ENCODE measurements at places on chromosomes 3 and 15. TPM values are rescaled to one million over a fixed set of nuclear protein-coding genes. Genes with fewer than 3 reads are reported as not detected.

GRCh38 chr3:126523745-126524428 is at the start of gene CHST13:
CHST13 (plus strand) TSS chr3:126524155; CDS start chr3:126524333, 178 bp downstream.
- H3K36me3 ChIP-seq: no peaks in the 10 kb centered on the region
- H3K27me3 ChIP-seq: peaks cover 15% of the 10 kb centered on the region
- H3K4me1 ChIP-seq: no peaks in the 10 kb centered on the region
- H3K27ac ChIP-seq: no peak within 1 kb of the TSS

DNA sequence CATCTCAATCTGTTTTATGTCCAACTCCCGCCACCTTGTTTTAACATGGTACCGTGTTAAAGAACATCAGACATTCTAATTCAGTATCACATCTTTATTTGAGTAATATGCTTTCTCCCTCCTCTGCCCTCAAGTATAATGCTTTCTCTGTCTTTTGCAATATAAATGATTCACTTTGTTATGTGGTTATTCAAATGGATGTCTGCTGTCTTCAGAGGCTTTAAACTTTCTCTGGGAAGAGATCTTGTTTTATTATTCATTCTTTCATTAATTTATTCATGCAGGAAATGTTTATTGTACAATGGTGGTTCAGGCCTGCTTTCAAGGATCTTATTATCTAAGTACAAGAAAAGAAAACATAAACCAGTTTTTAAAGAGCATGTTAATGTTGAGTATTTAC is 57.1 kb downstream of the RAP2B start:
- H3K27me3 ChIP-seq: no peaks in the 10 kb centered on the region
- no peaks in the 10 kb centered on the region for H3K36me3 ChIP-seq
- no peak for DNase-seq
- H3K27ac ChIP-seq: no peak overlapping the region

GRCh38 chr15:88695101-88695500 is 56.3 kb downstream of the ISG20 start:
- no peaks in the 10 kb centered on the region for H3K4me1 ChIP-seq
- no peak overlapping the region for H3K27ac ChIP-seq
- H3K27me3 ChIP-seq: peaks cover 9% of the 10 kb centered on the region

GRCh38 chr15:23420806-23421575 is 26.1 kb downstream of the GOLGA6L2 start:
- no peak overlapping the region for H3K27ac ChIP-seq
- H3K4me1 ChIP-seq: no peaks in the 10 kb centered on the region
- no peak overlapping the region for H3K4me3 ChIP-seq

GRCh38 chr3:193640165-193640715 is 47.2 kb downstream of the OPA1 start:
- peaks cover 28% of the 10 kb centered on the region for H3K36me3 ChIP-seq
- H3K4me1 ChIP-seq: no peaks in the 10 kb centered on the region
- H3K4me3 ChIP-seq: no peak overlapping the region
- H3K27ac ChIP-seq: no peak overlapping the region

DNA sequence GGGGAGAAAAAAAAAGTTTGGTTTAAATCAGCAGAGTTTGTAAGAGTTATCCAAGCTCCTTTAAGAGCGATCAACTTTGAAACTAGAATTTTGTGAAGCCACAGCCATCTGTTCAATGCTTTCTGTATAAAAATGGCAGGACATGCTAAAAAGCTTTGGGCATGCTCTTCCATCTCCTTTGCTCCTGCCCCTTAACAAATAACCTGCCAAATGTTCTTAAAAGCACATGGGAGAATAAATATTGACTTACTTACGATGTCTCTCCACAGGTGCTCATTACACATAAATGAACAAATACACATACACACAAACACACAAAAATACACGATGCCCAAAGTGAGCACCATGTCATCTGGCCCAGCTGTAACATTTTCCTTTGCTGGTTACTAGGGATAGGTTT is 211.8 kb upstream of the DPH6 start:
- H3K27ac ChIP-seq: no peak overlapping the region
- no peak for DNase-seq
- H3K27me3 ChIP-seq: peaks cover 7% of the 10 kb centered on the region
- no peaks in the 10 kb centered on the region for H3K36me3 ChIP-seq
- H3K4me3 ChIP-seq: no peak overlapping the region
- no peaks in the 10 kb centered on the region for H3K4me1 ChIP-seq

GRCh38 chr15:32909431-32909830 is 191.6 kb downstream of the GREM1 start:
- H3K36me3 ChIP-seq: no peaks in the 10 kb centered on the region
- no peaks in the 10 kb centered on the region for H3K4me1 ChIP-seq
- no peak for DNase-seq
- H3K27ac ChIP-seq: no peak overlapping the region
- no peak overlapping the region for H3K4me3 ChIP-seq

DNA sequence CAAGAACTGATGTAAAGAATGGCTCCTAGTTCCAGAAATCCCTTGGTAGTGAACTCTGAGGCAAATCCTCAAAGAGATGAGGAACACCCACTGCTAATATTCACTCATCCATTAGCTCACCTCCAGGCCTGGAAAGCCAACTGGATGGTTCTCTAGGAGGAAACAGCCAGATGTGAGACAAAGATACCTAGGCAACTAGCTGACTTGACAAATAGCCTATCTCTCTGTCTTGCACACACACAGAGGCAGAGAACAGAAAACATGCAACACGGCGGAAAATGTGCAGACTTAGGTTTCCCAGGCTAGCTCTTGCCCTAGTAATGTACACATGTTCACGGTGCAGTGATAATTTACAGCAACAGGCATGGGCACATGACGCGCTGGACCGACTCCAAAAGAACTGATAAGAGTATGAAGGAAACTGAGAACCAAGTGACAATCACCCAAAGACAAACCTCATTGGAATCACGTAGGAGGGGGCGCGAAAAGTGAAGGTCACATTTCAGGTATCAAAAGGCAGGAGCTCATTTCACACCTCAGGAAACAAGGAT is 318.1 kb downstream of the FOXP1 start:
- H3K4me1 ChIP-seq: peaks cover 47% of the 10 kb centered on the region
- H3K27me3 ChIP-seq: no peaks in the 10 kb centered on the region
- peak; percentile 20 for DNase-seq
- H3K36me3 ChIP-seq: peaks cover 15% of the 10 kb centered on the region

PGBD4 gene
- 2.0 TPM for total RNA-seq

PLIN1 gene
- total RNA-seq: 0.17 TPM

GOLGA8M gene
- not detected for total RNA-seq

SAMD7 gene
- total RNA-seq: not detected

SH3BP5 gene
- 33.6 TPM for total RNA-seq

DNA sequence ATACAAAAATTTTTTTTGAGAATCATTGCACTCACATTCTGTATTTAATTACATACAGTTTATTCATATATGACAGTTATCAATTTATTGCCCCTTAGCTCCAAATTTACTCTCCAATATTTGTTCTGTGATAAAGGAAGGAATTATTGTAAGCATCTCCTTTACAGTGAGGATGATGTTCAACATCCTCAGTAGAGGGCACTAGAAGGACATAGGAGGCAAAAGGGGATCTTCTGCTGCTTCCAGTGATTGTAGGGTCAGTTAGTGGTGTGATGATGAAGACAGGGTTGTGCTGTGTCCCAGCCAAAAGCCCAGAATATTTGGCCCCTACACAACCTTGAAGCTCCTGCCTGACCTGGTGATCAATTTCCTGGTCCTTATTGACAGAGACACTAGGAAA is 89.9 kb upstream of the DCBLD2 start:
- H3K4me3 ChIP-seq: no peak overlapping the region
- H3K36me3 ChIP-seq: no peaks in the 10 kb centered on the region
- no peaks in the 10 kb centered on the region for H3K27me3 ChIP-seq
- no peaks in the 10 kb centered on the region for H3K4me1 ChIP-seq
- no peak for DNase-seq
- H3K27ac ChIP-seq: no peak overlapping the region

DGKG gene
- 0.39 TPM for total RNA-seq

TUSC7 gene
- total RNA-seq: not detected

CHL1 gene
- not detected for total RNA-seq

NMD3 gene
- 65.8 TPM for total RNA-seq

- H3K27me3 ChIP-seq: no peaks in the 10 kb centered on the region
- H3K4me1 ChIP-seq: peaks cover 83% of the 10 kb centered on the region
- H3K27ac ChIP-seq: no peak overlapping the region
- H3K4me3 ChIP-seq: no peak overlapping the region
- H3K36me3 ChIP-seq: peaks cover 8% of the 10 kb centered on the region
Measured at GRCh38 chr3:71458895-71459294, 124.6 kb downstream of the FOXP1 start.

DNA sequence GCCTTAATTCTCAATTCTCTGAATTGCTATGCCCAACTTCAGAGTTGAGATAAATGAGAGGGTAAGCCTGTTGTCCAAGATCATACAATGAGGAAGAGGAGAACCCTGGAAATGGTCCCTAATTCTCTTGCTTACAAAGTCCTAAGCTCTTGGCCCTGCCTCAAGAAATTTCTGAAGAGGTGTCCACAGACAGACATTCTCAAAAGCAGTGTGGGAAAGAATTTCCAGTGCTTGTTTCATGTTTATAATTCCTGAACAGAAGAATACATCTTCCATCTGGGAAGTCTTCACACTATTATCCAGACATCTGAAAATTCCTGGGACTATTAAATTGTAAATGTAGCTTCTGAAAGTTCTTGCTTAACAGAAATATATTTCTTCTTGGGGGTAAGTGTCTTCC is 166.8 kb upstream of the LRTM1 start:
- H3K4me1 ChIP-seq: no peaks in the 10 kb centered on the region
- H3K4me3 ChIP-seq: no peak overlapping the region
- no peaks in the 10 kb centered on the region for H3K27me3 ChIP-seq
- no peak for DNase-seq
- no peaks in the 10 kb centered on the region for H3K36me3 ChIP-seq
- H3K27ac ChIP-seq: no peak overlapping the region

DNA sequence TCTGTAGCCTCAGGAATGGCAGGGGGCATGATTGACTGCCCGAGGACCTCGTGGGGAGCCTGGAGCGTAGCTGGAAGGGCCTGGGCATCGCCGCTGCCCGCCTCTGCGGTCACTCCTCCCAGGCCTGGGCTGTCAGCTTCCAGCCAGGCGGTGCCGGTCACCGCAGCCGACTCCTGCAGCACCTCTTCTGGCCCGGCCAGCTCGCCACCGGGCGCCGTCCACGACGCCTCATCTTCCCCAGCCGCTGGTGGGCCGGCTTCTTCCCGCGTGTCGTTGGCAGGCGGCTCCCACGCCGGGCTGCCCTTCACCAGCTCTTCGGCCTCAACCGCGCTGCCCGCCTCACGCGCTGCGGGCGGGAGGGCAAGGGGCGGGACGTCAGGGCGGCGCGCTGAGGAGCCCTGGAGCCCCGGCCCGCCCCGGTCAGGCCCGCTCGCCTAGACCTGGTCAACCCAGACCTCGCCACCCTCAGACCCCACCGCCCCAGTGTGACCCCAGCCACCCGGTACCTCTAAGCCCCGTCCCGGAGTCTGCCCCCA is 1.0 kb downstream of the CSPG5 start:
- no peaks in the 10 kb centered on the region for H3K36me3 ChIP-seq
- no peaks in the 10 kb centered on the region for H3K4me1 ChIP-seq
- no peak overlapping the region for H3K27ac ChIP-seq
- H3K4me3 ChIP-seq: peak overlapping the region; percentile 54
- no peak for DNase-seq

GRCh38 chr3:197224034-197224444 is 74.4 kb downstream of the DLG1 start:
- H3K27me3 ChIP-seq: no peaks in the 10 kb centered on the region
- no peaks in the 10 kb centered on the region for H3K36me3 ChIP-seq
- H3K4me1 ChIP-seq: peaks cover 30% of the 10 kb centered on the region

DNA sequence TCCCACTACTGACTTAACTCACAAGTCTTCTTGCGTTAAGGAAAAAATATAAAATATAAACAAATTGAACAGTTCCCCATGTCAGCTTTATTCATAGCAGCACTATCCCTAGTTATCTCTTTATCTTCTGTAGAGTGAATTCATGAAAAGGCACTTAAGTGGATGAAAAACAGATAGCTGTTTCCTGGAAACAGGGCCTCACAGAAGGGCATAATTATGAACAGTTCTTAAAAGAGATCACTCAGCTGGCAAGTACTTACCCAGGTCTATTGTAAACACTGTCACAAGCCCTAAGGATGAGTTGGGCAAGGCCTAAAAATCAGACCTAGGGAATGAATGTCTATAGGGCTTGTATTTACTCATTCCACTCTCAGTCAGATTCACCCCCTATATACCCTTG is 10.7 kb downstream of the MB21D2 start:
- H3K4me1 ChIP-seq: peaks cover 37% of the 10 kb centered on the region
- no peak overlapping the region for H3K4me3 ChIP-seq
- H3K36me3 ChIP-seq: peaks cover 7% of the 10 kb centered on the region
- peaks cover 2% of the 10 kb centered on the region for H3K27me3 ChIP-seq
- no peak for DNase-seq

UBAP1L gene
- total RNA-seq: 2.1 TPM

DNA sequence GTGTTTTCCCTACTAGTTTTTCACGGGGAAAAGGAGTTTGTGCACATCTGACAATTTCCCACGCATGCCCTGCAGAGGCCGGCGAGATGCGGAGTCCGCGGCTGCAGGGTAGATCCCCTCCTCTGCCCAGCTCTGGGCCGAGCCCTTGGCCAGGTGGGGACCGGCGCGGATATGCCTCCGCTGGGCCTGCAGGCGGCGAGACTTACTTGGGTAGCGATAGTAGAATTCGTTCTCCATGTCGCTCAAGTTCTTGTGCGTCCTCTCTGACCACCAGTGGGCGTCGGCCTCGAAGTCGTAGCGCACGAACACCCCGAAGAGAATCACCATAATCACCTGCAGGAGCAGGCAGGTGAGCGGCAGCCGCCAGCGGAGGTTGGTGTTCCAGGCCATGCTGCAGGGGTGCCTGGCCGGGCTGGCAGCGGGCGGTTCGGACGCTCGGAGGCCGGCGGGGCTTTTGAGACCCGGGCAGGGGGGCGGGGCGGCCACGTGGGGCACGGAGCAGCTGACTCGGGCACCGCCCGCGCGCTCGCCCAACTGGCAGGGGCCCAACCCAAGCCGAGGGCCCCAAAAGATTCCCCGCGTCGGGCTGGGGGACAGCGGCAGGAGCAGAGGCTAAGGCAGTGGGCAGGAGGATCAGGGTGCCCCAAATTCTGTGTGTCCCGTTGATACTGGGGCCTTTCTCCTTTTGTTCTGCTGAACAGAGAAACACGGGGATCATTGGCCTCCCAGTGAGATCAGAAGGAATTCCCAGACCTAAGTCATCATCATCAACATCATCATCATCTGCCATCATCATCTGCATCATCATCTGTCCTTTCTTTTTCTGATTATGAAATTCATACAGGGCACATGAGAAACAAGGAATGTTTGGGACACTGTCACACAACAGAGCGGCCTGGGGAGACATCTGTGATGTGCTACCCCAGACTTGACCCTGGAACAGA is at the start of gene RHCG:
Gene RHCG (minus strand): TSS at position 429 of the 944 bp plus-strand sequence. CDS start 39 bp downstream, at position 390.
- H3K36me3 ChIP-seq: no peaks in the 10 kb centered on the region
- H3K4me3 ChIP-seq: no peak within 1 kb of the TSS
- peaks cover 60% of the 10 kb centered on the region for H3K27me3 ChIP-seq

DNA sequence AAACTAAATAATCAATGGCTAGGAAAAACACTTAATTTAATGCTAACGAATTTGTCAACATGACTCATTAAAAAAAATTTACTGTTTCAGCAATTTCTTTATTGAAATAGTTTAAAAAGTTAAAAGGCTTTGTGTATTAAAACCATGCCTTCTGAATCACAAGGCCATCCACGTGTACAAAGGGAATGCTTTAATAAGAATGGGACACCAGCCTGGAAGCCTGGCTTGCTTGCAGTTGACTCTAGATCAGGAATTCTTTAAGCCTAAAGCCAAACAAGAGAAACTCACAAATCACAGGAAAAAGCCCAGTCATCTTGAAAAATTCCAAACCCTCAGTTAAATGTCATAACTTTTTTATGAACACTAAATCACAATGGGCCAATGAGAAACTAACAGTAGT is 137.6 kb downstream of the PEAK1 start:
- H3K27ac ChIP-seq: no peak overlapping the region
- H3K27me3 ChIP-seq: no peaks in the 10 kb centered on the region
- H3K4me1 ChIP-seq: no peaks in the 10 kb centered on the region
- H3K36me3 ChIP-seq: no peaks in the 10 kb centered on the region
- no peak for DNase-seq

BFSP2 gene
- total RNA-seq: not detected
